Activated CD8-positive, alpha-beta memory T cell treated with anti-CD3 and anti-CD28 coated beads, Interleukin-2, amount 10 ng/mL, durations not matched to agents 7 days and 5 days (primary cell): ENCODE measurements at places on chromosomes 13 and 19.
A peak's percentile ranks its signal among the peaks of the same experiment; 100 is the strongest.

GRCh38 chr13:106385654-106386053, 149.8 kb downstream of the EFNB2 start:
- DNase-seq = no peak

- peak; percentile 59 for DNase-seq
Observed at GRCh38 chr19:7515645-7516151, at the start of gene ZNF358. TSS of gene ZNF358 (plus strand) at chr19:7516103. CDS start at chr19:7519243, 3,140 bp downstream.

DNA sequence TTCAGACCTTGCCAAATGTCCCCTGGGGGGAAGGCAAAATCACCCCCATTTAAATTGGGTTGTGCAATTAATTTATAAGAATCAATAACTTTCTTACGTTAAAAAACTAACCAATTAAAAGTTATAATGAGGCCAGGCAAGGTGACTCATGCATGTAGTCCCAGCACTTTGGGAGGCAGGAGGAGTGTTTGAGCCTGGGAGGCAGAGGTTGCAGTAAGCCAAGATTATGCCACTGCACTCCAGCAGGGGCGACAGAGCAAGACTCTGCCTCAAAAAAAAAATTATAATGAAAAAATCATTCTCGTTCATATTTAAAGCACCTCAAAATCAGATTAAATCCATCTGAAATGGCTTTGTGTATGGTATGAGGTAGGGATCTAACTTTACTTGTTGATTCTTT, 18.4 kb upstream of the SIGLEC14 start:
- no peak for DNase-seq

- no peak for DNase-seq
Observed at GRCh38 chr13:20672772-20673171, 30.7 kb upstream of the IL17D start.

GRCh38 chr13:22665506-22665905, 515.3 kb upstream of the SGCG start:
- DNase-seq = no peak

DNA sequence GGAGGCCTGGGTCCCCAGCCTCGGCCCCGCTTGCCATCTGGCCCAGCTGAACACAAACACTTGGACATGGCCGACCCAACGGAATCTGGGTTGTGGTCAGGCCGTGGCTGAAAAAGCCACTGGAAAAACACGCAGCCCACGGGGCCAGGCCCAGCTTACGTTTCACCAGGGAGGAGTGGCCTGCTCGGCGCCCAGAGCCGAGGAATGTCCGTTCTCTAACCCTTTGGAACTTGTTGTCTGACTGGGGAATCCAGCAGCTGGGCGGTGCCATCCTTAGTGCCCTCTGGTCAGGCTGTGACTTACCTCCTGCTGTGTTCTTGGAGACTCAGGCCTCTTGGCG, 13.8 kb downstream of the CILP2 start:
- no peak for DNase-seq

DNA sequence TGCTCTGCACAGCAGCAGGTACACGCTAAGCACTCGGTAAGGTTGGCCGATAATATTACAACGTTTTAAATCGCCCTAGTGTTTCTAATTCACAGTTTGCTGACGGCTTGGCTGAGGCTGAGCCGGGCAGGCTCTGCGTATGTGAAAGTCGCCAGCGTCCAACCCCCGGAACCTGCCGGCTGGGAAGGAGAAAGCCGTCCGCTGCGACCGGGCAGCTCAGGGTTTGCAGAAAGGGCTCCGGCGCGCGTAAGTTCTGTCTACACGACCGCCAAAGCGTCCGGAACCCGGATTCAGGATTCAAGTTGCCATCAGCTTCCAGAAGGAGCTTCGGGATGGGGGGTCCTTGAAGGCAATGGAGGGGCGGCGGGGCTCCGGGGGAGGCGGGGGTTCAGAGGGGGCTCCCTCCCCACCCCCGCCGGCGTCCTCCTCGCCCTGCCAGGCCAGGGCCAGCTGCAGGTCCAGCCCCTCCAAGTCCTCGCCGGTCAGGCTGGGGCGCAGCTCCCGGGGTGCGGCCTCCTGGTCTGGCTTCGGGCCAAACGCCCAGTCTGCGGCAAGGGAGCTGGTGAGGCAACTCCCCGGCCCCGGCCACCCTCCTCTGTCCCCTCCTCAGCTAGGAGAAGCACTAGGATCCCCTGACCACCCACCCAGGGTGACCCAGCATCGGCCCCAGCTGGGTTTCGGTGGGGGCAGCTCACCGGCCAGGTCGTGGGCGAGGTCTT, 575 bp downstream of the SMIM44 start:
- DNase-seq = no peak

DNA sequence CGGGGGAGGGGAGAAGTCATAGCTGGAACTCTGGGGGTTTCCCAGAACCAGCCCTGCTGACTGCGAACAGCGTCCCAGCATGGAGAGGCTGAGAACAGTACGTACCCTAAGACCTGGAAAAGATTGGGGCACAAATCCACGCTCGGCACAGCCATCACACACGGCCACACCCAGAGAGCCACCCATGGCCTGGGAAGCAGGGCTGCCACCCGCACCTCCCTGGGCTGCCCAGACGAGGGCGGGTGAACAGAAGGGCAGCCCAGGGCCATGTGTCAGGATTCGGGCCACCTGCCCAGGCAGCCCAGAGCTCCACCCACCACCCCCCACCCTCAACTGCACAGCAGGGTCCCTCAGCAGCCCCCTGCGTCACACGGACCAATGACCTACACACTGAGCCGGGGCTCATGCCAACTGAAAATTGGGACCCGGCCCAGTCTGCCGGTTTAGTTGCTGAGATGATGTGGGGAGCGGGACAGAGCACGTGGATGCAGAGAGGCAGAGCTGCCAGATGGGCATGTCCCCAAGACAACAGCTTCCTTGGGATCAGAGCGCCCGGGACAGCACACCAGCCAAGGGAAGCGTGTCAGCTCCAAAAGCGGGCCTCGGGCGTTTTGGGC, 8.5 kb downstream of the UBXN6 start:
- DNase-seq = no peak

DNA sequence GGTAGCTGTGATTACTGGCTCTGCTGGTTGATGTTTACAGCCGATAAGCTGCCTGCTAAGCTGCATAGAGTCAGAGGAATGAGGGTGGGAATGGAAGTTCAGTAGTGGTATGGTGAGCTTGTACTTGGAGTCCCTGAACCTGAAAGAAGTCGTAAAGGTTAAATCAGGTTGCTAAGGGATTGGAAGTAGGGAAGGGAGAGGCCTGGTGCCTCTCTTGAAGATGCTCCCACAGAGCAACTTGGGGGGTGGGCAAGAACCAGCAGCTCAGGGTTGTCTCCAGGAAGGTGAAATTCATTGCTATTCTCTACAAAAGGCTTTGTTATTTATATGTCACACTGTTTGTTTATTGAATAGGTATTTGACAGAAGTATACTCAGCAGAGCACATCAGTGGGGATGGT, 73.8 kb upstream of the OLFM4 start:
- no peak for DNase-seq

DNA sequence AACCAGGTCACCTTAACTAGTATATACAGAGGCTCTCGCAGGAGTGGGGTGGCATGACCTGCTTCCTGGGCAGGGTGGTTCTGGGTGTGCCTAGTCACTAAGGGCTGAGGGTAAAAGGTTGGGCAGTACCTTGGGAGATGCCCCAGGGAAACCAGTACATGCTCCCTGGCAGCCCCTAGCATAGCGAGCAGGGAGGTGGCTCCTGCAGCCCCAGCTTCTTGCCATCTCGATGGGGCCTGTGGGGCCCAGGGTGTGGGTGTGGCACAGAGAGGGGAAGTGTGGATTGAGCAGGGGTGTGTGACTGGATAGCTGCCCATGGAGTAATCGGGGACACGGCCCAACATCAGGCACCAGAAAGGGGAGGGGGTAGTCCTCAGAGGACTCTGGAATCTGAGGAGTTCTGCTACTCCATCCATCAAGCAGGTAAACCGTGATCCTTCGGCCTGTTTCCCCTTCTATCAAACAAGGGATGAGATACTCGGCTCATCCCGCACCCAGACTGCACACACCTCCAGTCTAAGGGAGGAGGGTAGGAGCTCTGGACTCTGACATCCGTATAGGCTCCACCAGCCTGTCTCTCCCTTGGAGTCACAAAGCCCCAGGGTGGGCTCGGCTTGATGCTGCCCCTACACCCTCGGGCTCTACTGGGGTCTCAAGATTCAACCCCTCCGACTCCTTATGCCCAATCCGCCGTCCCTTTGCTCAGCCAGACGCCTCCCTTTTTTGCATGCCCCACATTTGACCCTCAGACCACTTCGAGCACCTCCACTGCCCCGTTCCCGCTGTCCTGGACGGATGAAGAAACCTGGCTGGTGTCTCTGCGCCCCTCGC, 1.1 kb downstream of the ZBTB45 start:
- peak; percentile 51 for DNase-seq

- DNase-seq = no peak
Observed at GRCh38 chr13:48405875-48406274, 7.0 kb downstream of the LPAR6 start.

DNA sequence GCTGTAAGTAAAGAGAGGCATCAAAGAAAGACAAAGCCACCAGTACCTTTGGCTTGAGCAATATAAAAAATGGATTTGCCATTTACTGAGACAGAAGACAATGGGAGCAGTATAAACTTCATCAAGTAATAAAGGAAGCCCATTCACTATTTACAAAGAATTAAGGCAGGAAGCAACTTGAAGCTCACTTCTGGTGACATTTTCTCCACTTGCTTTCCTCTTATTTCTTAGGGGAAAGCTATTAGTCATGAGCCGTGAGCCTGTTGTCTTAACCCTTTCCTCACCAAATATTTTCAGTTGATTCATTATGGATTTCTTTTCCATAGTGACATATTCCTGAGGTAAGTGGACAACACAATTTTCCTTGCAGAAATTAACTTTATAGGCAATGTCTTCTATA, 156.8 kb downstream of the DNAJC3 start:
- no peak for DNase-seq

DNA sequence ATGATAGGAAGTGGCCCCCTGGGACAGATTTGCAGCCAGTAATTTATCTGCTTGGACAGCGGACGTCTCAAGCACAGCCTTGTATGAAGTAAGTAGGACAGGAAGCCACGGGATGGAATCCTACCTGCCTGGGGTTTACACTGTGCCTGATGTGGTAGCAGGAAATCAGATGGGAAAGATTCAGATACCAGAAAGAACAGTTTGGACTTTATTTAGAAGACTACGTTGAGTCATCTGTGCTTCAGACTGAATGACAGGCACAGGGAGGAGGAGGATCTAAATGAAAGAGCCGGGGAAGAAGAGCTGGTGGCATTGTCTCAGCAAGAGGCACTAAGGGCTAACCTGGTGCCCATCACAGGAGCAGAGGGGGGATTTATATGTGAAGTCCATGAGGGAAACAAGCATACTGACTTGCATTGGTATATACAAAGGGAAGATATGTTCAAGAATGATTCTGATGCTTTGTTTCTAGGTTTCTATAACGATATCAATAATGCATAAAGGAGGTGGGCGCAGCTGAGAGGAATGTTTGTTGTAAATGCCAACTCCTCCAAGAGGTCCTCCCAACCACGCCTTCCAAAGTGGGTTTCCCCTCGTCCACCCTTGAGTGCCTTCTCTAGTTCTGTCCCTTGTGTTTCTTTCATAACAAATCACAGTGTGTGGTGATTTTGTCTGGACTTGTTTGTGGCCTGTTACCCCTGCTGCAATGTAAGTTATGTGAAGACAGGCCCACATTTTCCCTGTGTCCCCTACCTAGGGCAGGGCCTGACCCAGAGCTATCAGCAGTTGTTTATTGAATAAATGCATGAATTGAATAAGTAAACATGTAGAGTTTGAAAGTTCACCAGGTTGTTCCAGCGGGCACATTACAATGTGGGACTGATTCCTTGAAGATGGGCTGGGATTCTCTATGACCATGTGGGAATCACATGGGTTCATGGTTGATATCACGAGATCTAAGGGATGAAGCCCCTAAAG, 328.4 kb downstream of the SLC7A1 start:
- no peak for DNase-seq

DNA sequence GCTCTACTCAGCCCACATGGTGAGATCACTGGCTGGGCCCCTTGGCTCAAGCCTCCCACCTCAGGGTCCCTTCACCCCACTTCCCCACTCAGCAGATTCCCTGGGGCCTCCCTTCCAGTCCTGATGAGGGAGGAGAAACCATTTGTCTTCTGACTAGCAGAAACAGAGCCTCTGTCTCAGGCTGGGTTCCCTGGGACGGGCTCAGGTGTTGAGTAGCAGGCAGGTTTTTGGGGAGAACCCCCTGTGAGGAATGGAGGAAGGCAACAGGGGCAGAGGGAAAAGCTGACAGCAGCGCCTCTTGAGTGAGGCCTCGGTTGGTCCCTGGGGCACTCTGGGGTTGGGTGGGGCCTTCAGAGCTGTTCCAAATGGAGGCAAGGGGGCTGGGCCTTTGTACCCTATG, 452.2 kb downstream of the TSHZ3 start:
- DNase-seq = no peak

GRCh38 chr19:1577090-1577928, 9.2 kb upstream of the MEX3D start:
- DNase-seq = no peak

GRCh38 chr19:32876919-32877285, 7.3 kb upstream of the SLC7A9 start:
- DNase-seq = no peak

DNA sequence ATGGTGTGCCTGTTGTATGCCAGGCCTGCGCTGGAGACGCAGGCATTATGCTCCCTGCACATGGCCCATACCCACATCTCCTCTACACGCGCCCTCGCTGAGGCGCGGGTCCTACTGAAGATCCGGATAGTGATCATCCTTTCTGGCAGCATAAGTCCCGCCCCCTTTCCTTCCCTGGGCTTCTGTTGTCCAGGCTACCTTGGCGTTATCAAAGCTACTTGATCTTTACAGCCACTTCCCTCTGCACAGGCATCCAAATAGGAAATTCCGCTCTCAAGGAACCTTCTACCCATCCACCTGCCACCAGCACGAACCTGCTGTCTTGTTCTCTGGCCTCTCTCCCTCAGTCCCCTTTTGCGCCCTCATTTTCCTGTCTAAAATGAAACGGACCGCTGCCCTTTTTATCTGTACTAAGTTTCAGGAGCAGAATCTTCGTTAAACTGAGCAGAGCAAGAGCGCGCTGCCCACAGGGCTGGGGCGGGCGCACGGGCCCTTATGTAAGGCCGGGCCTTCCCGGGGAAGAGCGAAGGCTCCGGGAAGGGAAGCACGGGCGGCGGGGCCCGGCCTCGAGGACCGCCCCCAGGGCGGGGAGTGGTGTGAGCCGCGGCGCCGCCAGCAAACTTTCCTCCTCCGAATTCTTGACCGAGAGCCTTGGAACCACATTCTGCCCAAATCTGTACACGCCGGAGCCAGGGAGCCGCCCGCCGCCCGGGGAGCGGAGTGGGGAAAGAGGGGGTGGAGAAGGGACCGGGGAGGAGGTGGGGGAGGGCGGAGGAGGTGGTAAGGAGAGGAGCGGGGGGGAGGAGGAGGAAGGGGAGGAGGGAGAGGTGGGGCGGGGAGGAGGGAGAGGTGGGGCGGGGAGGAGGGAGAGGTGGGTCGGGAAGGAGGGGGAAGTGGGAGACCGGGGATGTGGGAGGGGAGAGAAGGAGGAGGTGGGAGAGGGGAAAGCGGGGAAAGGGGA, 920 bp upstream of the UBE2L5 start:
- DNase-seq = peak; percentile 59

DNA sequence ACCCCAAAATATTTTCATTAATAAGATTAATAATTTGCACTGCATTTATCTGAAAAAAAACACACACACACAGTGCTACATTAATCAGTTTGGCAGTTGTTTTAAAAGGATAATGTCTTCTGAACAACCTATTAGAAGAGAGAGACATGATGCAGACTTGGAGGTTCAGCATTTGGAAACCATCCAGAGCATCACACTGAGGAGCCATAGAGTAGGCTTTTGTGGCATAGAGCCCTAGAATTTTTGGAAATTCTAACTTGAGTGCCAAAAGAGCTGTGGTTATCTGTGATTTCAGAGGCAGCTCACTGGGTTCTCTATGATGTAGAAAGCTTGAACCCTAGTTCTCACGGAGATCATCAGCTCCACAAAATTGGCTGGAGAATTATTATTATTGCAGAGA, 90.2 kb downstream of the RFC3 start:
- DNase-seq = no peak
